ENCODE measurements at places on chromosomes 3 and 15.

DNA sequence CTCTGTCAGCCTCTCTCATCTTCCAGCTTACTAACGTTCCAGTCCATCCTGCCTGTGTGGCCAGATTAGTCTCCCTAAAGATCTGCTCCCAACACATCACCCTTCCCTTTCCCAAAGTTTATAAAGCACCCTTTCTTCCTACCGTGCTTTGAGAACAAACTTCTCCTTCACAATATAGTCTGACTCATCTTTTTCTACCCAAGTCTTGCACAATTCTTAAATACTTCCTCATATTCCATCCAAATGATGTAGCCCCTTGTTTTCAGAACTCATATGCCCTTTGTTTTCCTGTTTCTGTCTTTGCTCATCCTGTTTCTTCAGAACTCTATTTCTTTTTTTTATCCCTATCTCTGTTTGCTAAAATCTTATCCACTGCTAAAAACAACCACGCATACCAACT, 326.8 kb downstream of the MFSD1 start:
- no peak for DNase-seq

GRCh38 chr3:117122609-117123008, 413.0 kb downstream of the TUSC7 start:
- DNase-seq: no peak

DNA sequence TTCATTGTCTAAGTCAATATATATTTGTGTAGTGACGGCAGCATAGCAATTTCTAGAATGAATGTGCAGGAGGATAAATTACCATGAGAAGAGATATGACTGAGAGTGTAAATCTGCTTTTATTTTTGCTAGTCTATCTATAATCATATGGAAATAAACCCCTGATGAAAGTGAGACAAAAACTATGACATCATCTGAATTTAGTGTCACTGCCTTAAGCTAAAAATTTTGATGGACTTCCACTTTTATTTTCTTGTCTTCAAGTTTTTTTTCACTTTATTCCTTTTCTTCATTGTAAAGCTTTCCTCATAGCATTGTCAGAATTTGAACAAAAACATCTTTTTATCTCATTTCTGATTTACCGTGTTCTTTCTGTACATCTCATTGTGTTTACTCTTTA, 242.0 kb downstream of the CHST2 start:
- no peak for DNase-seq

DNA sequence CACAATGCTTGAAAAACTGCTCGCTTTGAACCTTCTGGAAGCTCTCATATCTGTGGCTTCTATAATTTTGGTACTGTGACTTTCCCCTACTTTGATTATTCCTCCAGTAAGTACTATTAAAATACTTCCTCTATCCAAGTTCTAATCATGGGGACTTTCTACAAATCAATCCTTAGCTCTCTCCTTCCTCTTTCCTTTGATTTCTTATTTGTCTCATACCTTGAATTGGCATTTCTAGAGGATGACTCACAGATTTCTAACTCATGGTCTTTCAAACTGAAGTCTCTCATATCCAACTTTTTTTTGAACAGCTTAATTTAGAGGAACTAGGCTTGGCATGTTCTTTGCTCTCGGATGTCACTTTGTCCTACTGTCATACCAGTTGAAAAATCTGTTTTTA, 241.8 kb downstream of the TBC1D5 start:
- DNase-seq: no peak

DNA sequence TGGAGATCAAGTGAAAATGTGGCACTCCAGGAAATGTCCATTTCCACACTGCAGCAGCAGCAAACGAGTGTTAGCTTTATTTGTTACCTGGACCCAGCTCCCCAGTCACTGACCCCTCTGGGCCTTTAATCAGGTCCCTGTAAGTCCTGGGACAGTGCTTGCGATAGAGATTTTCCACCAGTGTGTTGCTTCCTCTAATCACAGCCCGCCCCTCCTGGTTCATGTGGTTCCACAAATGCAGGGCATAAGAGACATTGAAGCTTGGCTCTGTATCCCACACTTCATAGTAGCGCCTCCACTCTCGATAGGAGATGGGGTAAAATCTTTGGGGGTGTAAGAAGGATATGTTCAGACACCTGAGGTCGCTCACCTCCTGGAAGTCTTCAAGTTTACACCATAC, 8.0 kb downstream of the A4GNT start:
- no peak for DNase-seq

DNA sequence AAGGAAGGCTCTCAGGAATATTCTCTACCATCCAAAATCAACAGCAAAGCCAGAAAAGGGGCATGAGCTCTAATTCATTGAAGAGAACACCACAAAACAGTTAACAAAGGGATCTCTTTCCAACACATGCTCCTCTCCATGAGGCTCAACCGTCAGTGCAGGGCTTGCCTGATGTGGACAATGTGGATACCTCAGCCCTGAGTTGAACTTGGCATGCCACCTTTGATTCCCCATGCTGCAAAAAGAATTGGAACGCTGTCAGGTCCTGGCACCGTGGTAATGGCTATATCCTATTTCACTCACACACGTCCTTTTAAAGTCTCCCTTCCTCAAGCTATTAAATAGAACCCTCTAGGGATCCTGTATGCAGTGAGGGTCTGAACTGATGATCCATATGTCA, 30.7 kb upstream of the IP6K2 start:
- DNase-seq: no peak

DNA sequence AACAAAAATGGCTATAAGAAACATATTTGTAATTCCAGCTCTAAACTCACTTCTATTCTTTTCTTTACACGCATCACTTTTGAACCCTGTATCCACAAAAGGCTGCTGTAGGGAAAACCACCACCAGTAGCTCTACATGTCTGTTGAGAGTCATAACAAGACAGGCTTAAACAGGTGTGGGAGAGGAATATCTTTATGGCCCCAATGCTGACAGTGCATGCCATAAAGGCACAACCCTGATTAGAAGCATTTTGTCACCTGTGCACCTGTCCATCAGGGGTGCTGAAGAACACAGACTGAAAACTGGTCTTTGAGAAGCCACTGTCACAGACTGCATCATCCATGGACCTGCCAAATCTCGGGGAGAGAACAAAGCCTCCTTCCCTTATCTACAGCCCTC, 11.6 kb upstream of the CSPG5 start:
- DNase-seq: no peak

DNA sequence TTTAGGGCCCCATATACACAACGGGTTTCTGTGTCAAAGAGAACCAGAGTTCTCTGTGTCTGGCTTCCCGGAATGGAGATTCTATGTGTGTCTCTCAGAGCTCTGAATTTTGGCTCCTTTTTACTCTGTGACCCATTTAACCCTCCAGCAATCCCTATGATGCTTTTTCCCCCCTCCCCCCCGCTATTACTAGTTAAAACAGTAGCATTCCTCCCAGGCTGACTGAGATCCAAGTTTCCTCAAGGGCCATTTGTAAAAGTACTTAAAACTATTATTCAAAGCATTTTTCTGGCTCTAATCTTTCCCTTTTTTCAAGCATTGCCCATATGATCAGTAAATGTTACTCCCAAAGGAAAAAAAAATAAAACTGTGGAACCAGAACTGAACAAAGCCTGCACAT, 6.6 kb upstream of the STAC start:
- DNase-seq: no peak

GRCh38 chr15:26126819-26127387, 263.8 kb upstream of the ATP10A start:
- no peak for DNase-seq

DNA sequence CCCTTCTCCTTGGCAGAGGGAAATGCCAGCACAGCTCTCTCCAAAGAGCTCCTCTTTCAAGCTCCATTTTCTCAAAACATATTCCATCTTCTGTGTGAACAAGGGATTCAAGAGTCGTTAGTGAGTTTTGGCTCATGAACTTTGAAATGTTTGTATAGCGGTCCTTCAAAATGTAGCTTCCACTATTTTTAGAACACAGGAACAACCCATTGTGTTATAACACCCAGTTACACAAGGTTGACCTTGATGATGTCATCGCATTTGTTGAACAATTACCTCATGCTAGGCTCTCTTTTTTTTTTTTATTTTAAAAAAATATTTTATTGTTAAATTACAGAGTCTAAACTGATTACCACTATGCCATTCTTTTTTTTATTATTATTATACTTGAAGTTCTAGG, 251.7 kb downstream of the THSD4 start:
- no peak for DNase-seq

DNA sequence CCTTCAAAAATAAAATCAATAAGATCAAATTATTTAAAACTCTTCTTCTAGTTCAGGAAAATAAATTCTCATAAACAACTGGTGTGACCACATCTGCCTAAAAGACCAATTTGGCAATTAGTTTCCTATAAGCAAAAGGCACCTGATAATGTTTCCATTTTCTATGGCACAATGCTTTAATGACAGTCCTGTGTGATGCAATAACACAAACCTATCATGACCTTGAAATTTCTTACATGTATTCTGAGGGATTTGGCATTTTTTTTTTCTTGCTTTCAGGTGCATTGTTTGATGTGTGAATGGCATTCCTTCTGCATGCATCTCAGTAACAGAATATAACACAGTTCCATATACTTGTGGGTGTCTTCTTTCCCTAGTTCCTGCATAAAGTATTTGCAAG, 32.5 kb upstream of the FRMD5 start:
- no peak for DNase-seq

DNA sequence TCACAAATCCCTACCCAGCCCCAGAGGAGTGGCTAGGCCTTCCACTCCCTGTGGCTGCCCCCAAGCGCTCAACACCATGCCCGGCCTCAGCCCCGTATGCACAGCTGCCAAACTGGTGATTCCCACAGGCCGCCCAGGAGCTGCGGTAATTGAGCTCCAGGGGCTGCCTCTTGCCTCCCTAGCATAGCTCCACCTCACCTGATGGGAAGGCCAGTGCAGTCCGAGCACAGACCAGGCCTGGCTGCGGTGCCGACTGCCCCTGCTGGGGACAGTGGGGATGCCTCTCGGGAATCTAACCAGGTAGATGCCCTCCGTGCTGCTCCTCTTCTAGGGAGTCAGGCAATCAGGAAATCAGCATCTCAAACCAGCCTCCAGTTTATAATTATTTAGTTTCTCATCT, 25.9 kb downstream of the SCN5A start:
- no peak for DNase-seq

DNA sequence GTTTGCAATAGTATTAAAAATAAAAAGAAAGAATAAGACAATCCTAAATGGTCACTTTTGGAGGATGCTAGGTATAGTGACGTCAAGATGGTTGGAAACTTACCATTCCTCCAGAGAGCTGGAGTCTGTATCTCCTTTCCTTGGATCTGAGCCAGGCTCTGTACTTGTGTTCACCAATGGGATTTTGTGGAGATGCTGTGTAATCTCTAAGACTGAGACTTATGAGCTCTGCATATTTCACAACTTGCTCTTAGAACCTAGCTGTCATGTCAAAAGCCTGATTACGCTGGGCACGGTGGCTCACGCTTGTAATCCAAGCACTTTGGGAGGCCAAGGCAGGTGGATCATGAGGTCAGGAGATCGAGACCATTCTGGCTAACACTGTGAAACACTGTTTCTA, 126.8 kb upstream of the CLSTN2 start:
- DNase-seq: no peak
